ENCODE measurements at places on chromosomes 5 and 9.

GRCh38 chr5:102539996-102540728 is 41.4 kb upstream of the SLCO6A1 start:
- DNase-seq, result no peak

DNA sequence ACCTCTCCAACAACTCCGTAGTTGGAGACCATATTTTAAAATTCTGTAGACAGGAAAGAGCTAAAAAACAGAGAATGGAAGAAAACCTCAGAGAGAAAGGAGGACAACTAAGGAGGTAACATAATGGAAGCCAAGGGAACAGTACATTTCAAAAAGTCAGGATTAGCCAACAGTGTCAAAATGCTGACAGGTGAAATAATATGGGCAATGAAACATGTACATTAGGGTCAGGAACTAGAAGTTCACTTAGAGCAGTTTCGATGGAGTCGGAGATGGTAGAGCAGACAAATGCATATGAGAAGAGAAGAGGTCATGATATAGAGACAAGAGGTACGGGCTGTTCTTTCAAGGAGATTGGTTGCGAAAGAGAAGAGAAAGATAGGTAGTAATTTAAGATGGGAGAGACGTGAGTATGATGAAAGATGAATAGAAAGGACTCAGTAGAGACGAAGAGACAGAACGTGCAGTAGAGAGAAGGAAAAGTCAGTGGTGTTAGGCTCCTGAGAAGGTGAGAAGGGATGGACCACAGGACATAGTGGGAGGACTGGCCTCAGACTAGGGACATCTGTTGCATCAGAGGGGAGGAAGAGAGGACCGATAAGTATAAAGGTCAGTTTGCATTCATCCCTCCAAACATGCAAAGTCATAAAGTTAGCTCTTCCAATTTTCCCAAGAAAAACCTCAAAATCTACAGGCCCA is 25.6 kb downstream of the NRG2 start:
- DNase-seq, result no peak

DNA sequence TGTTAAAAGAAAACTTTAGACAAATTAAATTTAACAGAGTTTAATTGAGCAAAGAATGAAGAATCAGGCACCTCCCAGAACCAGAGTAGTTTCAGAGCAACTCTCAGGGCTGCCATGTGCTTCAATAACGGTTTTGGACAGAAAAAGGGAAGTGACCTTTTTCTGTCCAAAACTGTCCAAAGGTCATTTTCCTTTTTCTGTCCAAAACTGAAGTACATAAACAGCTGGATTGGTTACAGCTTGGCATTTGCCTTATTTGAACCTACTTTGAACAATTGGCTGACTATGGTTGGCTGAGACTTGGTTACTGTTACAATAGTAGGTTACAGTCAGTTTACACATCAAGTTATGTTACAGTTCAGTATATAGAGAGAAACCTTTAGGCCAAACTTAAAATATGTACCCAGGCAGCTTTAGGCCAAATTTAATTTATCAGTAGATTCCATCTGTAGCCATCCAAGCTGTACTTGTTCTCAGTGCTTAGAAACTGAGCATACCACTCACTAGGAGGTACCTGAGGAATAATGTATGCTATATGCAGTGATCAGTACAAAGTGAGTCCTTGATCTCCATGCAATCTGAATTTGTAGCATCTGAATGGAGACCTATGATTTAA is 44.0 kb downstream of the C9orf85 start:
- DNase-seq, result no peak

DNA sequence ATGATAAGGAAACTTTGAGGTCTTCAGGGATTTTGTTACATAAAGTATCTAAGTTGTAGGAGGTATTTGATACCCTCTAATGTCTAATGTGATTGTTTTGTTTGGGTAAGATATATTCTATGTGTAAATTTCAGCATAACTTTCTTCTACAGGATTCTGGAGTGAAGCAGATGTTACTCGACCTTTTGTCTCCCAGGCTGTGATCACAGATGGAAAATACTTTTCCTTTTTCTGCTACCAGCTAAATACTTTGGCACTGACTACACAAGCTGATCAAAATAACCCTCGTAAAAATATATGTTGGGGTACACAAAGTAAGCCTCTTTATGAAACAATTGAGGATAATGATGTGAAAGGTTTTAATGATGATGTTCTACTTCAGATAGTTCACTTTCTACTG is 6.0 kb downstream of the MRPS30 start:
- no peak for DNase-seq

- no peak for DNase-seq
Observed at GRCh38 chr5:181149806-181150733, 2.7 kb downstream of the OR2V2 start.

Measured in fibroblast of pulmonary artery (primary cell).